Stimulated activated naive CD4-positive, alpha-beta T cell (primary cell): ENCODE measurements at places on chromosomes 3 and 15.

DNA sequence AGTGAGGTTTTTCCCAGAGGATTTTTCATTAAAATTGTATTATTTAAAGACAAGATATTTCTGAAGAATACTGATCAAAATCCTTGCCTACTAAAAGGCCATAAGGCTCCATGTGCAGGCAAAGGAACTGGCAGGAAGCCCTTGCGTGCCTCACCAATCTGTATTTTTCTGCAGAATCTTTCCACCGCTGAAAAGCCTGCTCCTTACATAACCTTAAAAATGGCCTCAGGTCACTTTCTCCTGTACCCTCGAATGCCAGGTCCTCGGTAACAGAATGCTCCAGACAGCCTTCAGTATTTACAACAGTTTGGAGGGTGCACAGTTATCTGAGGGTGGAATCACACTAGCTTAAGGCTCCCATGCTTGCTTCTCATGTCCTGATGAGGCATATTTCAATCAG, 3.2 kb downstream of the MORC1 start:
- DNase-seq = no peak

- no peak for DNase-seq
Observed at GRCh38 chr3:25783661-25784512, 644 bp upstream of the NGLY1 start.

DNA sequence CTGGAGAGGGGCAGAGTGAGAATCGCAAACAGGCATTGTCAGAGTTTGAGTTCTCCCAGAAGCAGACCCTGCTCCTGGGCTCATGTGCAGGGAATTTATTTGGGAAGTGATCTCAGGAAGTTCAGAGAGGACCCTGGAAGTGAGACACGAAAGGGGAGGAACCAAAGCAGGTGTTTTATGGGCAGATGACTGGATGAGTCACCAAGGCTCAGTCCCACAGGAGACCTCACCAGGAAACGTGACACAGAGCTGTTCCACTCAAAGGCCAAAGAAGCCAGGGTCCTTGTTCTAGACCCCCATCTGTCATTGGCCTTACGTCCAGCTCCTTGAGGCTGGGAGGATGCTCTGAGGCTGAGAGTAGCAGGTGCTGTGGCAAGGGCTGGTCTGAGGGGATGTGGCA, 43.4 kb upstream of the SEC22A start:
- DNase-seq = no peak

DNA sequence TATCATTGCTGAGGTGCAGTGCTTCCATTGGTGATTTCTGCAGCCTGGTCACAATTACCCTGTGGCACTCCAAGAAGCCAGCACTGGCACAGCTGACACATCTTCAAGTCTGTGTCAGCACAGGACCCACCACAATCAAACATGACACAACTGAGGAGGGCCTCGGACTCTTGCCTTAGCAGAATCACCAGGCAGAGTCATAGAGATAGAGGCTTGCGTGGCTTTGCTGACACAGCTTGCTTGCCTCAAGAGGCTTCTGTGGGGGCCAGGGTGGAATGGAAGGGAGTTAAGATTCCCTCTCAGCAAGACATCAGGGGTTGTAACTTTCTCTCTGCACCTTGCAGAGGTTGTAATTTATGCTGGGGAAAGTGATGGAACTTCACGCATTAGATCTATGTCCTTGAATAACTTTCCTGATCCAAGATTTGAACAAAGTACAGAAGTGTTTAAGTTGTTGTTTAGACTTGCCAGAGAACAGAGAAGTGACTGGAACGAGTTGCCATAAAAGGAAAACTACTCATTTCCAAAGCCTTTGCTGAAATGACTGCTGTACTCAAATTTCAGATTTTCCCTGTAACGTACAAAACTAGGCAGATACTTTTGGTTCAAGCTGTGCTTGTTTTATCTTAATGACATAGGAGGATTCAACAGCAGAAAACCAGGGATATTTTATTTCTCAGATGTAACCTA, 170.7 kb downstream of the DIPK2A start:
- DNase-seq = no peak

- no peak for DNase-seq
Observed at GRCh38 chr3:184811034-184811433, 932 bp upstream of the VPS8 start.

- no peak for DNase-seq
Observed at GRCh38 chr15:38068626-38069391, 134.4 kb downstream of the TMCO5A start.

GRCh38 chr3:46512191-46512749, 14.5 kb downstream of the RTP3 start:
- DNase-seq = no peak

DNA sequence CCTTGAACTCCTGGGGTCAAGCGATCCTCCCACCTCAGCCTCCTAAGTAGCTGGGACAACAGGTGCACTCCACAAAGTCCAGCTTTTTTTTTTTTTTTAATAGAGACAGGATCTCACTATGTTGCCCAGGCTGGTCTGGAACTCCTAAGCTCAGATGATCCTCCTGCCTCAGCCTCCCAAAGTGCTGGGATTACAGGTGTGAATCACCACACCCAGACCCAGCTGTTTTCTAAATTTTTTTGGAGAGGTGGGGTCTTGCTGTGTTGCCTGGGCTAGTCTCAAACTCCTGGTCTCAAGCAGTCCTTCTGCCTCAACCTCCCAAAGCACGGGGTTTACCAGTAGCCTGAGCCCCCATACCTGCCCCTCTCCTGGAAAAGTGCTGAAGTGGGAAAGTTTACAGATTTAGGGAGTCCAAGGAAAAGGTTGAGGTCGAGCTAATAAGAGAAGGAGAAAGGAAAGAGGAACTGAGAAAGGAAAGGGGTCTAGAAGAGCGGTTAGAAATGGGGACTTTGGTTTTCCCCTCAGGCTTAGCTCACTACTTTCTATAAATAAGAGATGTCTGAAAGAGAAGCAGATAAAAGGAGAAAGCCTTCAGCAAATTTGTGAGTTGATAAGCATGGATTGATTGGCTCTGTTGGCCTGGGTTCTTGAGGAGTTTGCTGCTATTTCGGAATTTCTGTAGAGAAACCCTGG, 23.6 kb downstream of the UBE2E1 start:
- DNase-seq = no peak

DNA sequence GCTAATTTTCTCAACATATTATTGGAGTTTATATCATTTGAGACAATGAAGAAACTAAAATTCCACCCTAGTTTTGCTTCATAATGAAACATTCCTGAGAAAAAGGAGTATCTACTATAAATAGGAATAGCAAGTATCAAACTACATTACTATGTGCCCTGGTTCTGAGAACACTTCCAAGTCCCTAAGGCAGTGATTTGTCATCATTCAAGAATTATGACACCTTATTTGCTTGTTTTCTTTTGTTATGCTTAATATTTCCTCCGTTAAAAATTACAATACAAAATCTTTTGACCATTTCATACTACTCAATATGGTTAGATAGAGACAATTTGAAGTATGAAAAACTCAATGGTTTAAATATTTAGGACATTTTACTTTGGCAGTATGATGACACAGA, 707.8 kb upstream of the GOLIM4 start:
- no peak for DNase-seq

DNA sequence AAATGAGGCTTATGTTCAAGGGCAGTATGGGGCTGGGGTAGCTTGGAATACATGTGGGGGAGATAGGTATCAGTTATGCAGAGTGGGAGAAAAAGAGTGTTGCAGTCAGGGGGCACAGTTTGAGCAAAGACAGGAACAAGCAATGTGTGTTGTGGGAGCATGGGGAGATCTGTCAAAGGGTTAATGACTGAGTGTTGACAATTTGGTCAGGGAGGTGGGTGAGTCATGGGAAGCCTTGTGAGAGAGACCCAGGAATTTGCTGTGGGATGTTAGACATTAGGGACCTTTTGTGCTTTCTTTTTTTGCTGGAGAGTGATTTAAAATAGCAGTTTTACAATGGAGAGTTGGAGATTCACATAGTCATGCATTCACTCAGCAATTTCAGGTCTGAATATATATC, 221.6 kb upstream of the NR2E3 start:
- no peak for DNase-seq

DNA sequence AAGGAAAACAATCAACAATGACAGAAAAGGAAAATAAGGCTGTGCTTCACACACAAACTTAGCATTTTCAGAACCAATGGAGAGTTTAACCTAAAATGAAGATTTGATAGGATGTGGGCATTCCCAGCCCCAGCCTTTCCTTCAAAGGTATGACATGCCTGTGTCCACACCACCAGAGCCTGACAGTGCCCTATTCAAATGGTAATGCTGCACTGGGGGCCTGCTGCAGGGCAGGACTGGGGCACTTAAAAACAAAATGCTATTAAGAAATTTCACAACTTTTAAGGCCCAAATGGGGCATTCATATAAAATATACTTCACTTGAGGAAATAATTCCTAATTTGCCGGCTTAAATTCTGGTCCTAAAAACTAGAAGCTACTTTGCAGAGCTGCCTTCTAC, 30.9 kb upstream of the TKT start:
- no peak for DNase-seq

DNA sequence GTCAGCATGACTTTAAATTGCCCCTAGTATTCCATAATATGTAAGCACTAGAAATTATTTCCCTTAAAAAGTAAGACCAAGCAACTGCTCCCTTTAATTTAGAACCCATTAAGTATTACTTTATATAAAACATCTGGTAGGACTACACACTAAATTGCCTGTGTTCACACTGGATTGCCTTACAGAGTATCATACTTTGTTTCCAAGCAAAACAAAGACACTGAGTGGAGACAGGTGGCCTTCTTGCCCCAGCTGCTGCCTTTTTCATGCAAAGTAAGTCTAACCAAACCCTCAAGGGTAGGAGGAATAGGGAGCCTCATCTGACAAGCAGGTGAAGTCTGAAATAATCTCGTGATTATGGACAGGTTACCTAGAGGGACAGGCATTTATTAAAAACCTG, 87.3 kb downstream of the PEX5L start:
- no peak for DNase-seq

DNA sequence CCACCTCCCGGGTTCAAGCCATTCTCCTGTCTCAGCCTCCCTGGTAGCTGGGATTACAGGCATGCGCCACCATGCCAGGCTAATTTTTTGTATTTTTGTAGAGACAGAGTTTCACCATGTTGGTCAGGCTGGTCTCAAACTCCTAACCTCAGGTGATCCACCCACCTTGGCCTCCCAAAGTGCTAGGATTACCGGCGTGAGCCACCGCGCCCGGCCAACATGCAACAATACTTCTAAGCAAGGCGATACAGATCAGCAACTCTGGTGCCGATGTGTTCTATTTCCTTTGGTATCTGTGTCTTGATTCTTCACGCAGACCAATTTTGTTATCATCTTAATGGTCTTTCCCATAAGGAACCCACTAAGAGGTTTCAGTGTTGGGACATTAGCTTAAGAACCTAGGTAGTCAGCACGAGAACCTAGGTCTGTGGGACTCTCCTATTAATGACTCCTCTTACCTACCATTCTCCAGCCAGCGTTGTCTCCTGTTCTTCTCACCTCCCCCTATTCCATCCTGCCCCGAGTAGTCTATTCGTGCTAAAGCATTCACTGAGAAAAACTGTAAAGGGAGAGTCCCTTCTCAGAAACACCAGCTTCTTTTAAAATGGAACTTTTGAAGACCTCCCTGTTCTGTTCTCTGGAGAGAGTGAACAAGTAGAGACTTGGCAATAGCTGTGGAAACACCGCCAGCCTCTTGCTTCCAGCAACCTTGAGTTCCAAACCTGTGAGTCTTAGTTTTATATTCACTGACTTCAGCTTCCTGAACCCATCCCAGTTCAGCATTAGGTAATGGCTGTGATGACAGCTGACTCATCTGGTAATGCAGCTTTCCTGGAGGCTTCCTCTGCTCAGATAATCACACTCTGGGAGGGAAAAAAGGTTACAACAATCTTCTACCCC, 61.2 kb downstream of the TSC22D2 start:
- no peak for DNase-seq

- peak; percentile 78 for DNase-seq
Observed at GRCh38 chr15:64894395-64895056, 17.2 kb upstream of the ANKDD1A start.

DNA sequence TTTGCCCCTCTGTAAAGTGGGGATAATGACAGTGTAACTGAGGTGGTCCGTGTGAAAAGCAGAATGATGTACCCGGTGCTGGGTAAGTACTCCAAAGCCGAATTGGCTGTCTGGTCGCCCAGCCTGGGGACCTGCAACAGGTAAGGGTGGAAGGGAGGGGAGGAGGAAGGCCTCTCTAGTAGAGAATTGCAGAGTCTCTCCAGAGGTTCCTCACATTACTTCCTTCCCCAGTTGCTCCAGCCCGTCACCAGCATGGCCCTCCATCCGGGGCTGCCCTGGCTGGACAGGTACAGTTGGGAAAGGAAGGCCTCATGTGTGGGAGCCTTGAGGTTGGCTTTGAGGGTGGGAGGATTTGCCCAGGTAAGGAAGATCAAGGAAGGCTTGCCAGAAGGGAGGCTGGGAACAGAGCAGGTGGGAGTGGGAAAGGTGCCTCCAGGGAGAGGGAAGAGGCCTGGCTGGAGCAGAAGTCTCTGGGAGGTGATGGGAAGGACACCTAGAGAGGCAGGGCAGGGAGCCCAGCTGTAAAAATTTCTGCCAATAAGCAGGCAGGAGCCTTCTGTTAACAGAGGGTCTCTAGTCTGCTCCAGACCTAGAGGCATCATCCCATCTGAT, 1.7 kb upstream of the PSTPIP1 start:
- no peak for DNase-seq

- no peak for DNase-seq
Observed at GRCh38 chr3:8723612-8724011, 10.0 kb upstream of the CAV3 start.

DNA sequence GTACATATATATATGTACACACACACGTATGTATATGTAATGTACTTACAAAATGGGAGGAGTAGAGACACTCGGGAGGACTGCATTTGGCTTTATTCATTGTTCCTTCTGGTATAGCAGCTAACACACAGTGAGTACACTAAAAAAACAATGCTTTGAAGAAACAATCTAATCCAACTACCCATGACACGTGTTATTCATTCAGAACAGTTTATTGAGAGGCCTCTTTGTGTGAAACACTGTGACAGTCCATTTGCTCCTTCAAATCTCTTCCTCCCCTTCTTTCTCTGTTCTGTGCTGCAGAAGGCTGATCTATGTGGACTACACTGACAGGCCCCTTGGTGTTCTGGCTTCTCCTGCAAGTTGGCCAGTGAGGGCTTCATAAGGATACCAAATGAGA, 1075.9 kb upstream of the CFAP20DC start:
- DNase-seq = no peak

- DNase-seq = no peak
Observed at GRCh38 chr3:158830391-158830790, 28.5 kb downstream of the MFSD1 start.

- DNase-seq = no peak
Observed at GRCh38 chr3:179046497-179047353, 24.9 kb downstream of the ZMAT3 start.

- no peak for DNase-seq
Observed at GRCh38 chr3:108145578-108145977, 54.7 kb upstream of the CD47 start.

GRCh38 chr15:58877999-58878825, 55.3 kb downstream of the SLTM start:
- DNase-seq = no peak

GRCh38 chr15:30042556-30042955, 40.2 kb upstream of the GOLGA8J start:
- DNase-seq = no peak

DNA sequence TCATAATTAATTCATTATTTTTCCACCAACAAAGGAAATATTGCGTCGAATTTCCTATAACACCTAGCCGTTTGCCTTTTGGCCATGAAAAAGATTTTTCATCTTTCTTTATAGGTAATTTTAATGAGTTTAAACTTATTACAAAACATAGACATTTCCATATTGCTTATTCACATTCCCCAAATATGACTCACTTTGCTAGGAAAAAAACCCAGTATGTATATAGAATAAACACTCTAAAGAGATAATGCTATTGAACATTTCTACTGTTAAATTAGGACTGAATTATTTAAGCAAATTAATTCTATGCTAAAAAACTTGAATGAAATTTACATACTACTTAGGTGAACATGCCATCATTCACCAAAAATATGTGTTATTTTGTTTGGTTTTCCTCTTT, 16.2 kb downstream of the ZPLD1 start:
- DNase-seq = no peak
